Activated CD4-positive, alpha-beta T cell treated with anti-CD3 and anti-CD28 coated beads, Interleukin-2, Interleukin-6, amounts not matched to agents 100 ng/mL and 50 ng/mL, durations not matched to agents 16 hours and 8 hours (primary cell): ENCODE measurements at places on chromosomes 12 and 14.

DNA sequence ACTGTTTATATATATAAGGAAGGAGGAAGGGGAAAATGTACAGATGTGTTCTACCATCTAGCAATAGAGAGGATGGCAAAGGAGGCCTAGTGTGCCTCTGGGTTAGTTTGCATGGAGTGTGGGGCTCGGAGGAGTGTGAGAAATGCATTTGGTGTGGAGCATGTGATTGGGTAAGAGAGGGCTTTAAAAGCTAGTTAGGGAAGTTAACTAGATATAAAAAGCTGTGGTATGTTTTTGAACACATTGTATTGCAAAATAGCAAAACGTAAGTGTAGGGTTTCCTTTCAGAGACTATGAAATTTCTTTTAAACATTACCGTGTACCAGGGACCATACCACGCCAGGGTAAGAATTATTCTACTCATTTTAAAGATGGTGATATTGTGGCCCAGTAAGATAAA is 53.3 kb upstream of the STXBP6 start:
- DNase-seq, result no peak

GRCh38 chr14:64835431-64835830 is 44.3 kb downstream of the SPTB start:
- no peak for DNase-seq

- no peak for DNase-seq
Measured at GRCh38 chr12:115320451-115320850, 636.5 kb upstream of the TBX3 start.

- DNase-seq, result no peak
Measured at GRCh38 chr12:75483431-75483830, 2.9 kb downstream of the GLIPR1 start.

DNA sequence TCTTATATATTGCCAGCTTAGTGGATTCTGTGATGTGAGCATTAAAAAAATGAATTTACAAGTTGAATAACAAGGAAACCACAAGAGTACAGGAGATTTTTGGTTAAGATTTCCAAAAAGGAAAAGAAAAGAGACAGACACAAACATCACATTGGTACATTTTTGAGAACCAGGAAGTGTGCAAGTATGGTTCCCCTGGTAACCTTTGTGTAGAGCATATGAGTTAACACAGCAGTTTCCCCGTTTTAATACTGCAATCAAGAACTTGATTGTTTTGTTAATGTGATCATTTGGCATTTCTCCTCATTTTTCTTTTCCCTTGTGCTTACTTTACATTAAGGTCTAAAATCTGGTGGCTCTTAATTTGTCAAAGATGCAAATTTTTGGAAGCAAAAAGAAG is 490.4 kb upstream of the ATP2B1 start:
- DNase-seq, result no peak

DNA sequence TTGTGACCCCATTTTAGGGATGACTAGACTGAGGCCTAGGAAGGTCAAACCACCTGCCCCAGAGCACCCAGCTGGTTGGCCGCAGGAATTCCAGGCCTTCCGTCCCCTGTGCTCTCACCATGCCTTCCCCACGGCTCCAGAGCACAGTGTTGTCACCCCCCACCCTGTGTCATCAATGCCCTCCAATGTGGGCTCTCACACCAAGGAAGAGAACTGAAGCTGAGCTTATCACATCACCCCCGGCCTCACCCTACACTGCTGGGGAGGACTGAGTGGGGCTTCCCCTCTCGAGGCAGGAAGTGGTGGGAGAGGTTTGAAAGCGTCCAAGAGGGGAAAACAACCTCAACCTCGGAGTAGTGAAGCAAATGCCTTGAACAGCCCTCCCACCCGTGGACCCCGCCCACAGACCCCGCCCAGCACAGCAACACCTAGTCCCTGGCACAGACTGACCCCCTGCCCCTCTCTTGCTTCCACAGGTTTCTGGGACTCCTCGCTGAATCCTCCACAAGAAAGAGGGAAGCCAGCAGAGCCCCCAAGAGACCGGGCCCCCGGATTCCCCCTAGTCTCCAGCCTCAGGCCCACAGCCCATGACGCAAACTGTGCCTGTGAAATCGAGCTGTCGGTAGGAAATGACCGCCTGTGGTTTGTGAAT is 97.2 kb downstream of the LGMN start:
- peak; percentile 83 for DNase-seq

DNA sequence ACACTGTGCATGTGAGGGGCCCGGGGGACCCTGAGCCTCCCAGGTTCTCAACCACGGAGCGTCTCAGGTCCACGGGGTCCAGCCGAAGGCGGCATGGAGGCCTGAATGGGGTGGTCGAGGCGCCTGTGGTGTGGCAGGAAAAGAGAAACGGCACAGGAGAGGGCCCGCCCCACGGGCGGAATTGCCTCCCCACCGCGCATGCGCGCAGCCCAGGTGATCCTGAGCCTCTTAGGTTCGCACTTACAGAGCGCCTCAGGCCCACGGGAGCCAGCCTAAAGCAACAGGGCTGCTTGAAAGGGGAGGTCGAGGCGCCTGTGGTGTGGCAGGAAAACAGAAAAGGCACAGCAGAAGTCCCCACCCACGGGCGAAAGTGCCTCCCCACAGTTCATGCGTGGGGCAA is 311.0 kb downstream of the ALG10 start:
- no peak for DNase-seq

- no peak for DNase-seq
Measured at GRCh38 chr12:15435597-15435996, 113.3 kb downstream of the PTPRO start.

DNA sequence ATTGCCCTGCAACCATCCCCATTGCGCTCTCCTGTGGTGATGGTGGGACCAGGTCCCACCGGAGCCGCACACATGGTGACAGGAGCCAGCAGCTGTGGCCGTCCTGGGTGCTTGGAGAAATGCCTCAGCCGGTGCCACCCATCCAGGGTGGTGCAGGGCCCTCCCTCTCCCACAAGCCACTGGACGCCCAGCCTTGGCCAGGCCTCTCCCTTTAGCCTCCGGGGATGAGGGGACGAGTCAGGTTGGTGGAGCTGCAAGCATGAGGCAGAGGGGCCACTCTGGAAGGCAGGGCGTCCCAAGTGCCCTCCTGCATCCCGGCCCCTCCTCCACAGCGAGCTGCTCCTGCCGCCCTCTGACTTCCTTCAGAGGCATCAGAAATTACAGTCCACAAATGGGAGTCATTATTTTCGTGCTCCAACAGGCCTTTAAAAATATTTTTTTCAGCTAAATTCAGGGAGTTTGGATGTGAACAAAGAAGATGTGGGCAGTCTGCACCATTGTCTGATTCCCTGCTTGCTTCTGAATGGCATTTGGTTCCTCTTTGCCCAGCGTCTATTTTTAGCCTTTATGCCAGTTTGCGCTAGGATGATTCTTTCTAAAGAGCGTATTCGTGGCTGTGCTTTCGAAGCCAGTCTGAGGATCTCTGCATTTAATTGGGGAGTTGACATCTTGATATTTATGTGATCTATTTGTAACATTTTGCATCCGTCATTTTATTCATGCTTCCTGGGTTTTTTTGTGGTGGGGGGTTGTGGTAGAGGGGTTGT is 189.4 kb downstream of the ADGRD1 start:
- DNase-seq, result no peak

DNA sequence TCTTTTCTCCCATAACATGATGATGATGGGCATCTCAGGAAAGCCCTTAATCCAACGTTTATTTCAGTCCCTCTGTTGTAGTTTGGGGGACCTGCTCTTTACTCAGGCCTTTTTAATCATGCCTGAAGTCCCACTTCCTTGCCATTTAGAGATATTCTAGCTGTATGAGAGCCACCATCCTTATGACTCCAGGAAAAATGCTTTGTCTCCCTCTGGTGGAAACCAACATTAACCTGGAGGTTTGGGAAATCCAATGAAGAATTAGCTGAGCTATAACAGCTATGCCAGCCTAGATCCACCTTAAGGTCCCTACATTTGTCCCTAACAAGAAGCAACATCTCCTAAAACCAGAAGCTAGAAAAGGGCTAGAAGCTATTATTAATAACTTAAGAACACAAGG is 1399.1 kb downstream of the LRFN5 start:
- no peak for DNase-seq

DNA sequence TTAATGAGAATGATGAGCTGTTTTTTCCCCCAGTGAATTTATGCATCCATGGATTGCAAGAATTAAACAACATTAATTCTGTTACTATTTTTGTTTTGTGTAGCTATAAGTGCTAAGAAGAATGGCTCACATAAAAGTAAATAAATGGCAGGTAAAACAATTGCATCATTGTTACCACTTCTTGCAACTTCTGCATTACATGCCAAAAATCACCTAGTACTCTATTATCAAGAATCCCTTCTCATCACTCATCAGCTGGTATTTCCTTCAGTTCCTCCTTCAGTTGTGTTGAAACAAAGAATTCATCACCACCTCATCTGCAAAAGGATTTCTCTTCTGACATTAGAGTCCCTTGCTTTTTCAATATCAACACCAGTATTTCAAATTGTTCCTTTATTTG is 773 bp downstream of the A2M start:
- DNase-seq, result no peak

GRCh38 chr12:95411466-95411865 is 62.5 kb upstream of the METAP2 start:
- DNase-seq, result no peak

DNA sequence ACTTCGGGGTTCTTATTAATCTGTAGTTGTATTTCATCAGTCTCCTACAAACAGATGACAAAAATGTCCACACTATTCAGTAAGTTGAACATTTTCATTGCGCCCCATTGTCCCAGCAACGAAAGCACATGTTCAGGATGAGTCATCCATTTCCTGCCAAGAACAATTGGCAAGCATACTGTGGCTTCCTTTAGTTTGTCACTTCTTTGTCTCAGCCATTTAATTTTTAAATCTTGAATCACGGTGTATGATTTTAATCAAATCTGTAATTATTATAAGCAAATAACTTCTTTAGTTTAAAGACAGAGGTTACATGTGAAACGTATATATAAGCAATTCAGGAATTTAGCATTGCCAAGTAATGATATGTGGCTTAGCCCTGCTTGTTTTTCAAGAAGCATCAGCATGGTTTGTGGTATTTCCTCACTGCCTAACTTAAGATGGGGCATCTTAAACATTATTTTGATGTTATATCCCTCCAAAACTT is 211.3 kb upstream of the KRR1 start:
- DNase-seq, result peak; percentile 82

- no peak for DNase-seq
Measured at GRCh38 chr12:20443792-20444191, 75.5 kb downstream of the PDE3A start.

DNA sequence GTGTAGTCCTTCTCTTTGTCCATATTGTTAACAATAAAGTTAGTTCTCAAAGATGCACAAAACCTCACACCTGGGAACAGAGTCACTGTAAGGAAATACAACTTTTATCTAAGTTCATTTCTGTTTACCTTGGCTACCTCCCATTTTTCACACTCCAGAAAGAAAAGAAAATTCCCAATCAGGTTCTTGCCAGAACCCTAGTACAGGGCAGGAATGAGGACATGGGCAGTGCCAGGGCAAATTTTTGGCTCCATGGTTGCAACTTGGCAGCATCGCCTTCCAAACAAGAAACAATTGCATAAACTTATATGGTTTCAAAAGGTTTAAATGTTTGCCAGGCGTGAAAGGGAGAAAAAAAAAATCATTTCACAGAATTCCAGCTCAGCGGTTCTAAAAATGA is 296.3 kb upstream of the PRKD1 start:
- DNase-seq, result no peak

- DNase-seq, result no peak
Measured at GRCh38 chr14:49733836-49734235, 34.1 kb upstream of the KLHDC2 start.

DNA sequence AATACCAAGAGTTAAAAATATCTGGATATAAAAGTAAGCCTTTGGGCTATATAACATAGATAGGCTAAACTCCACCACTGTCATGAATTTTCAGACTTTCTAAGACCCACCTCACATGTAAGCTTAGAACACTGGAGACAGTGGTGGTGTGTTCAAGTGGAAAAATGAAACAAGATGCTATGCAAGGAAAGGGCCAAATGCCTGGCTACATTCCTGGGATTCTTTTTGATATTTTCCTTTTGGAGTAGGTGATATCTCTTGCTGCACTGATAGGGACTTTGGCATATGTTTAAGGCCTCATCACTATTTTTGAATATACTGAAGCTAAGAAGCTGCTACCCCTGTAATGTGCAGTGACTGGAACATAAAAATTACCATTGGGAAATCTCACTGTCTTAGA is 341.3 kb downstream of the SLC16A7 start:
- DNase-seq, result no peak

- DNase-seq, result no peak
Measured at GRCh38 chr12:81147292-81147919, 69.5 kb downstream of the ACSS3 start.

- DNase-seq, result peak; percentile 13
Measured at GRCh38 chr12:46609273-46609623, 216.5 kb downstream of the SLC38A4 start.

GRCh38 chr12:54006559-54007220 is 2.1 kb upstream of the HOXC8 start:
- no peak for DNase-seq

DNA sequence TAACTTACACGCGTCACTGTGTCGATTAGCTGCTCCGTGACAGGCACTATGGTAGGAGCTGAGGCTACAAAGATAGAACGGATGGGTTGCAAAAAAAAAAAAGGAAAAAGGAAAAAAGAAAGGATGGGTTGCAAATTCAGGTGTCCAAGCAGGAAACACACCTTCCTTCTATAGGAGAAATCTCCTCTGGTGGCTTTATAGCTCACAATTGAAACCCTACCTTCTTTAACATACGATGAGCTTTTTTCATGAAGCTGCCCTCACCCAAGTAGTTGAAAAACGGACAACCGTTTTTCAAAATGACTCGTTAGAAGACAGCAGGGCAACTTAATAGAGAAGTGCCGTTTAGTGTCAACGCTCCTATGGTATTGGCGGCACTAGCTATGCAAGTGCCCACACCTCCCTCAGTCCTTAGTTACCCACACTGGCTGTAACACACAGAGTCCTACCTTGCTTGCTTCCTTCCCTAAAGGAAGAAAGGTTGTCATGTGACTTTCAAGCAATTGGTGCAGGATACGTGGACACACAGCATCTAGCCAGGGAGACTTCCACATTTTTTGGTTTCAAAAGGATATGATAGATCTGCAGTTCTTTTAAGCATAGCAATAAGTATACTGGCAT is 682 bp upstream of the TRIP11 start:
- peak; percentile 55 for DNase-seq

DNA sequence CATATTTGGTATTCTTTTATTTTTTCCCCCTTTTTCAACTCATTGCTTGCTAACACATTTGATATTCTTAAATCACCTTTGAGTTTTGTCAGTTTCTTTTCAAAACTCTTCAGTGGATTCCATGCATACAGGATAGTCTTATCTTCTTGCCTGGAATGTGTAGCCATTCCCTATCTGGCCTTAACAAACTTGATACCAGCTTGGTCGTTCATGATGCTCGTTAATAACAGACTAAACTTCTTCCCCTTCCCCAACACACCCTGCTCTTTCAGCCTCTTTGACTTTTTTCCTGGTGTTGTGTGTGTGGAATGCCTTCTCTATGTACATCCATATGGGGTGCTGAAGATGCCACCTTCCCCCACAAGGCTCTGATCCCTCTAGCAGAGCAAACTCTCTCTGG is 17.7 kb upstream of the CALM1 start:
- no peak for DNase-seq
